ENCODE measurements at places on chromosomes 7 and 10. TPM values are rescaled to one million over a fixed set of nuclear protein-coding genes. Genes with fewer than 3 reads are reported as not detected.

- DNase-seq, result no peak
These were observed 93.1 kb downstream of the EPC1 start for GRCh38 chr10:32253821-32254220.

Gene HTR5A
- total RNA-seq, result not detected

Gene ZPBP
- not detected for total RNA-seq

- no peak for DNase-seq
These were observed 608 bp downstream of the AKR1B10 start for GRCh38 chr7:134527979-134528371.

Gene BLNK
- total RNA-seq, result 1.8 TPM

Data from uterus (tissue), 4 donors.